Adrenal gland (tissue), 19 donors: ENCODE measurements at places on chromosomes 1 and 21.

- no peak for DNase-seq
These were observed 9.2 kb downstream of the SMIM12 start for GRCh38 chr1:34850382-34850781.

DNA sequence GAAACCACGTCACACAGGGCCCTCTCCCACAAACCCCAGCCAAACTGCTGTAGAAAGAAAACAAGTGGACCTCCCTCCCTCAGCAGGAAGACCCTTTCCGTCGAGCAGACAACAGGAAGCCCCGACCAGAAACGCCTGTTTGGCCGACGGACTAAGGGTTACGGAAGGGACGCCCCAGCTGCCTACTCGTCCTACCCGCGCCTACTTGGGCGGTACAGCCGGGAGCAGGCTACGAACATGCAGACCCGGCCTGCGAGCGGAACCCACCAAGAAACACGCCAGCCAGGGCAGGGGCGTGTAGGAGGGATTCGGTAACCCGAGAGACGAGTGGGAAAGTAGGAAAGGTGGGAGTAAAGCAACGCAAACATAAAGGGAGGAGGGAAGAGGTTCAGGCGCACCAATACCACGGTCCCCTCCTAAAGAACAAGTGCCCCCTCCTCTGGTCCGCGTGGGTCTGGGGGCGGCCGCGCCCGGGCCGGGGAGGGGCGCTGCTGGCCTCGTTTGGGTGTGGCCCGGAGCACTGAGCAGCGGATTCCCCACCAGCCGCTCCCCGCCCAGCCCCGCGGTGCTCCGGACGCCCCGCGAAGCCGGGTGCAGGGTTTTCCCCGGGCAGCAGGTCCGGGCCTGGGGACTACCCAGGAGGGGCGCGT lies 450 bp downstream of the S100A10 start:
- peak; percentile 59 for DNase-seq

- DNase-seq = no peak
These were observed 55.2 kb upstream of the KAZN start for GRCh38 chr1:14543191-14543840.

DNA sequence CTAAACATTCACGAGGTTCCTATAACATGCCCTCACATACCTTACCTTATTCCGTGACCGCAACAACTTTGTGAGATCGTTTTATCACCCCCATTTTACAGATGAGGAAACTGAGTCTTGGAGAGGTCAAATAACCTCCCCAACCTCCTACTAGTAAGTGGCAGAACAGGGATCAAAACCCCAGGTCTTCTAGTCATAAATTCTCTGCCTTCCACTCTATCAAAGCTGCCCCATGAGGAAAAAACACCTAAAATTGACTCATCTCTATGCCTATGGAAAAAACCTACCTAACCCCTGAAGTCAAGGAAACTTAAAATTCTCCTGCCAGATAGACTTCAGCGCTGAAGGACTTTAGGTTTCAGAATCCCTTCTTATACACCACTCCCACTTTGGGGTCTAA lies 69.5 kb upstream of the ERRFI1 start:
- DNase-seq = no peak

DNA sequence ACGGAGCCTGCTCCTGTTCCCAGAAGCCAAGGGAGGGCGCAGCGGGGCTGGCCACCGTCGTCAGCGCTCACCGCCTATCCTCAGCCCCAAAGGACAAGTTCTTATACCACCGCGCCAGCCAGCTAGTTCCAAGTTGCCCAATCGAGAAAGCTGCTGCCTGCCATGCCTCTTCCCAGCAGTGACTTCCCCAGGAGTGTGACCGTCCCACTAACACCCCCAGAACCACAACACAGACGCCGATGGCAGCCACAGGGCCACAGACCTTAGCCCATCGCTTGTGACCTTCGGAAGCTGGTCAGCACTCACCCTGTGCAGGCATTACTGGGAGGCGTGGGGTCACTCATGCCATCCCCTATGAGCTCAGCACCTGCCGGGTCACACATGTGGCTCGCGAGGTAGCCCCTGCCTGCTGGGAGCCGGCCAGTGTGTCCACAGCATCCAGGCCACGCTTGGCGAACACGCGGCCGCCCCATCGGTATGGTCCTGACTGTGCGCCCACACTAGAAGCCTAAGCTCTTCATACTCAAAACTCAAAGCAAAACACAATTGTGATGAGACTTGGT lies 20.1 kb downstream of the NADK start:
- no peak for DNase-seq
